ENCODE measurements at places on chromosomes 3 and 15. TPM values are rescaled to one million over a fixed set of nuclear protein-coding genes. Genes with fewer than 3 reads are reported as not detected.

The DNASE1L3 gene
- total RNA-seq = not detected

The LRRIQ4 gene
- 0.11 TPM for total RNA-seq

The PPP1R14D gene
- not detected for total RNA-seq

The ITIH1 gene
- total RNA-seq = not detected

The SPATA16 gene
- total RNA-seq = not detected

The CCDC174 gene
- total RNA-seq = 28.8 TPM

The ELP6 gene
- total RNA-seq = 51.5 TPM

The INSYN1 gene
- total RNA-seq = 0.99 TPM

All from endodermal cell (in vitro differentiated cells).